ENCODE measurements at places on chromosomes 4 and X. TPM values are rescaled to one million over a fixed set of nuclear protein-coding genes. Genes with fewer than 3 reads are reported as not detected.

- no peak overlapping the region for H3K4me3 ChIP-seq
- no peaks in the 10 kb centered on the region for H3K27me3 ChIP-seq
- no peaks in the 10 kb centered on the region for H3K4me1 ChIP-seq
Observed at GRCh38 chr4:74613266-74613665, 168.3 kb downstream of the AREG start.

Gene RASSF6
- total RNA-seq: 8.8 TPM

GRCh38 chr4:71832049-71832448, 48.2 kb upstream of the GC start:
- H3K27me3 ChIP-seq: no peaks in the 10 kb centered on the region
- H3K36me3 ChIP-seq: no peaks in the 10 kb centered on the region
- H3K27ac ChIP-seq: no peak overlapping the region

DNA sequence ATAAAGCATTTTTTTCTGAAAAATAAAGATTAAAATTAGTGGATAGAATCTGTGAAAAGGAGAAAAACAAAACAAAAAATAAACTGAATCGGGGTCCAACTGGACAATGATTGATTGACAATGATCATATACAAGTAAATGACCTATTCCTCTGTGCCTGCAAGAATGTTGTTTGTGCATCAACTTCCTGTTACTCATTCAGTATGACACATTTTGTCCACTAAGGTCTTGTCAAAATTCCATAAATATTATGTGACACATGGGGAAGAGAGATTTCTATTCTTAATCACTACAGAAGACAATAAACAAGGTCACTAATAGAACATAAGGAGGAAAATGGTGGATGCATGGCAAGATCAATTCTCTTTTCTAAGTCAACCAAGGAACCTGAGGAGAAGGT, 54.9 kb downstream of the F8 start:
- H3K4me3 ChIP-seq: no peak overlapping the region
- no peaks in the 10 kb centered on the region for H3K4me1 ChIP-seq
- H3K27ac ChIP-seq: no peak overlapping the region
- no peaks in the 10 kb centered on the region for H3K27me3 ChIP-seq
- DNase-seq: no peak

DNA sequence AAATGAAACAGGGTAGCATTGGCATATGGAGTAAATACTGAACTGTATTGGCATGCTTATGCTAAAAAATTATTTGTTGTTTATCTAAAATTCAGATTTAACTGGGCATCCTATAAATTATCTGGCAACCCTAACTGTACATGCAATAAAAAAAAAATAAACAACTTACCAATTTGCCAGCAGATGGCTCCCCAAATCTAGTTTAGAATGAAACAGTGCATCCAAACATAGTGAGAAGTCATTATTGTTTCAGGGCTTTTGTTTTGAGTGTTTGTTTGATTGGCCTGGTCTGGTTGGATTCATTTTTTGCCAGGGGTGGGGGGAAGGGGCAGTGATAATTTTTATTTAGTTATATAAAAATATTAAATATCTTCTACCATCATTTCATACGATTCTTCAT, 12.8 kb upstream of the NSUN7 start:
- no peak overlapping the region for H3K27ac ChIP-seq
- no peaks in the 10 kb centered on the region for H3K36me3 ChIP-seq
- DNase-seq: no peak

GRCh38 chr4:180449395-180449956, 1793.7 kb upstream of the TENM3 start:
- no peaks in the 10 kb centered on the region for H3K36me3 ChIP-seq
- H3K4me1 ChIP-seq: no peaks in the 10 kb centered on the region
- no peak for DNase-seq
- no peak overlapping the region for H3K27ac ChIP-seq

- no peak for DNase-seq
- H3K27ac ChIP-seq: no peak overlapping the region
- H3K4me1 ChIP-seq: no peaks in the 10 kb centered on the region
- no peak overlapping the region for H3K4me3 ChIP-seq
- no peaks in the 10 kb centered on the region for H3K27me3 ChIP-seq
- no peaks in the 10 kb centered on the region for H3K36me3 ChIP-seq
Observed at GRCh38 chr4:141009931-141010330, 123.3 kb downstream of the RNF150 start.

Gene CCDC158
- total RNA-seq: 1.0 TPM

- no peak for DNase-seq
- H3K27ac ChIP-seq: no peak overlapping the region
- no peaks in the 10 kb centered on the region for H3K36me3 ChIP-seq
- H3K4me3 ChIP-seq: no peak overlapping the region
- H3K4me1 ChIP-seq: no peaks in the 10 kb centered on the region
Observed at GRCh38 chr4:159823743-159824142, 720.9 kb downstream of the RAPGEF2 start.

DNA sequence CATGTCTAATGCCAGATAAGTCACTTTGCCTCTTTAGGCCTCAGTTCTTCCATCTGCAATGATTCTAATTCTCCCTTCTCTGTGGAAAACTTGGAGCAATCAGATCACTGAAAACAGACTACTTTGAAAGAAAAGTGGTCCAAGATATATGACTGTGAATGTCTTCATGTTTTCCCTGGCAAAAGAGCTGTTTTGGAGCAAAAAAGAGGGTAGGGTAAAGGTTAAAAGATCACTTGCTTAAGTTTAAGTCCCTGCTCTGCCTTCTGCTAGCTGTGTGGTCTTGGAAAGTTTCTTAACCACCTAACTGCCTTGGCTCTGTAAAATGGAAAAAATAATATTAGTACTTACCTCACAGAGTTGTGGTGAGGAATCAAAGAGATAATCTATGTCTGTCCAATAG, 140.3 kb upstream of the PAK3 start:
- peak; percentile 47 for DNase-seq
- H3K27ac ChIP-seq: no peak overlapping the region
- no peak overlapping the region for H3K4me3 ChIP-seq

GRCh38 chr4:147799986-147800555, 68.2 kb downstream of the ARHGAP10 start:
- no peaks in the 10 kb centered on the region for H3K27me3 ChIP-seq
- H3K27ac ChIP-seq: no peak overlapping the region
- DNase-seq: no peak
- no peaks in the 10 kb centered on the region for H3K4me1 ChIP-seq

Gene ITIH6
- total RNA-seq: not detected

Gene H2BW2
- not detected for total RNA-seq

DNA sequence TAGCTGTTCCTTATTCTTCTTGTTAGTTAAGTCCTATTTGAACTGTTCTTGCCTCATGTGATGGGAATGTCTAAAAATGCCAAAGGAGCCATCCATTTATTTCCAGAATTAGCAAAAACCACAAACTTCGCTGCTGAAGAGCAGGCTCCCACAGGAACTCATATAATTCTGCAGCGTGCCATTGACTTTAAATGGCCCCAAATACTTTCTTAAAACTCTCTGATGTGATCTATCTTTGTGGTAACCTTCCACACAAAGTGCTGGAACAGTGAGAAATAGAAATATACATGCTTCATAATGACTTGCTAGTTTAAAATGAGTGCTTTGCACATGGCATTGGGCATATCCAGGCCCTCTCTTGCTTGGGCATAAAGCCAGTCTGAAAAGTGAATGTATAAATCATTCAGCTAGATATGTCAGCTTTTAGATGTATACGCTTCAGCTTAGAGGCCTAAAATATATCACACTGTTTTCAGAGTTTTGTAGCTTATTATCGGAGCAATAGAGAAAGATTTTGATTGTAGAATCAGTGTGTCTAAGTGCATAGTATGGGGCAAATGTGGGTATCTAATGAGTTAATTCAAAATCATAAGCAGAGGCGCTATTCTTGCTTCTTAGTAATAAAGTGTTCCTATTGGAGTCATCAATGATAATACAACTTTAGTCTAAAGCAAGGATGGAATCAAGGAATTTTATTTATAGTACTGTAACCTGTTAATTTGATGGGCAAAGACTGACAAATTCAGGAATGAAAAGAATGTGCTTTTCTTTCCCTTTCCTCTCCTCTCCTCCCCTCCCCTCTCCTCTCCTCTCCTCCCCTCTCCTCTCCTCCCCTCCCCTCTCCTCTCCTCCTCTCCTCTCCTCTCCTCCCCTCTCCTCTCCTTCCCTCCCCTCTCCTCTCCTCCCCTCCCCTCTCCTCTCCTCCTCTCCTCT, 392.2 kb upstream of the ZFP42 start:
- DNase-seq: no peak
- H3K4me1 ChIP-seq: no peaks in the 10 kb centered on the region
- H3K27me3 ChIP-seq: no peaks in the 10 kb centered on the region
- H3K36me3 ChIP-seq: no peaks in the 10 kb centered on the region
- no peak overlapping the region for H3K4me3 ChIP-seq

- no peak overlapping the region for H3K27ac ChIP-seq
- no peak overlapping the region for H3K4me3 ChIP-seq
- no peak for DNase-seq
Observed at GRCh38 chrX:150690126-150690525, 3.1 kb upstream of the MTMR1 start.

GRCh38 chrX:49282647-49283011, 13.0 kb downstream of the PPP1R3F start:
- H3K27me3 ChIP-seq: no peaks in the 10 kb centered on the region
- no peak for DNase-seq

GRCh38 chrX:17527922-17528321, 152.9 kb downstream of the NHS start:
- H3K4me1 ChIP-seq: peaks cover 6% of the 10 kb centered on the region
- H3K36me3 ChIP-seq: no peaks in the 10 kb centered on the region
- H3K4me3 ChIP-seq: no peak overlapping the region
- no peak overlapping the region for H3K27ac ChIP-seq
- no peak for DNase-seq

GRCh38 chr4:76434901-76435527, at the start of gene SHROOM3:
TSS of gene SHROOM3 (plus strand) at chr4:76435229. CDS start at chr4:76436053, 824 bp downstream.
- no peaks in the 10 kb centered on the region for H3K27me3 ChIP-seq
- H3K36me3 ChIP-seq: no peaks in the 10 kb centered on the region
- H3K27ac ChIP-seq: no peak within 1 kb of the TSS
